SK-N-SH (cell line): ENCODE measurements at places on chromosomes 16 and 17.

DNA sequence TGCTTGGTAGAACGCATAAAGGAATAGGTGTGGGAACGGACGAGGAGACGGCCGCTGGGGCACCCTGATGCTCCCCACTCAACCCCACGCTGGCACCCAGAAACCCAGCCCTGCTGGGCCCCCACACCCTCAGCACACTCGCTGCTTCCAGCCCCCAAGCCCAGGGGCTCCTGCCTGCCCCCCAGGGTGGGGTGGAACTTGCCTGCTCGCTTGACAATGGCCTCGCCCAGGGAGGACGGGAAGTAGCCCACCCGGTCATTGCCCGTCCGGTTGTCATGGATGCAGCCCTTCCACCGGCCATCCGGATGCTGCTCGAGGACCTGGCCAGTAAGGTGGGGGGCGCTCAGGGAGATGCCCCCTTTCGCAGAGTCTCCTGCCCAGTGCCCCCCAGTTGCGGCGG, 9.9 kb downstream of the CASKIN1 start:
- no peak for DNase-seq

- no peak for DNase-seq
These were observed 10.7 kb downstream of the CTC1 start for GRCh38 chr17:8237175-8237574.

GRCh38 chr17:38925263-38925995, at the start of gene LASP1NB:
LASP1NB (plus strand) TSS chr17:38925614.
- DNase-seq = peak; percentile 93

DNA sequence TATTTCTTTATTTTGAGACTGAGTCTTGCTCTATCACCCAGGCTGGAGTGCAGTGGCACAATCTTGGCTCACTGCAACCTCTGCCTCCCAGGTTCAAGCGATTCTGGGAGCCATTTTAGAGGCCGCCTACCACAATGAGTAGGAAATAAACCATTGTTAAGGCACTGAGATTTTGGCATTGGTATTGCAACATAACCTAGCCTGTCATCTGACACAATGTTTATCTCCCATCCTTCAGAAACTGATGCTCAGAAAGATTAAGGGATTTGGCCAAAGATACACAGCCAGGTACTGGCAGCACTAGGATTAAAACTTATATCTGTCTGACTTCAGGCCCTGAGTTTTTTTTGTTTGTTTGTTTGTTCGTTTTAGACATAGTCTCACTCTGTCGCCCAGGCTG, 8.0 kb upstream of the COPS3 start:
- DNase-seq = no peak

DNA sequence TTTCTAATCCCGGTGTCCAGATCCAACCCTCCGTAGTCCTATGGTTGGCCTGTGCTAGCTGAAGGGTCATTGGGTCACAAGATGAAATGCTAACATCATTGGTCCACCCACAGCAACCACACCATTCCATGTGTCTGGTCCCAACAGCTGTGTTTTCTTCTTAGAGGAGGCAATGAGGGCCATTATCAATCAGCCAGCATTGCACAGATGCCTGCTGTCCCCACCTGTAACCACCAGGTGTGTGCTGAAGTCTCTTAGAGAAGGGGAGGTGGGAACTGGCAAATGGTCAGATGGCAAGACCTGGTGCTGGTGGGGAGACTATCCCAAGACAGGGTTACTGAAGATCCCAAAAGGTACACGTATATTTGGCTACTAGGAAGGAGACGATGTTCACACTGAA, 37.4 kb downstream of the HIC1 start:
- no peak for DNase-seq

DNA sequence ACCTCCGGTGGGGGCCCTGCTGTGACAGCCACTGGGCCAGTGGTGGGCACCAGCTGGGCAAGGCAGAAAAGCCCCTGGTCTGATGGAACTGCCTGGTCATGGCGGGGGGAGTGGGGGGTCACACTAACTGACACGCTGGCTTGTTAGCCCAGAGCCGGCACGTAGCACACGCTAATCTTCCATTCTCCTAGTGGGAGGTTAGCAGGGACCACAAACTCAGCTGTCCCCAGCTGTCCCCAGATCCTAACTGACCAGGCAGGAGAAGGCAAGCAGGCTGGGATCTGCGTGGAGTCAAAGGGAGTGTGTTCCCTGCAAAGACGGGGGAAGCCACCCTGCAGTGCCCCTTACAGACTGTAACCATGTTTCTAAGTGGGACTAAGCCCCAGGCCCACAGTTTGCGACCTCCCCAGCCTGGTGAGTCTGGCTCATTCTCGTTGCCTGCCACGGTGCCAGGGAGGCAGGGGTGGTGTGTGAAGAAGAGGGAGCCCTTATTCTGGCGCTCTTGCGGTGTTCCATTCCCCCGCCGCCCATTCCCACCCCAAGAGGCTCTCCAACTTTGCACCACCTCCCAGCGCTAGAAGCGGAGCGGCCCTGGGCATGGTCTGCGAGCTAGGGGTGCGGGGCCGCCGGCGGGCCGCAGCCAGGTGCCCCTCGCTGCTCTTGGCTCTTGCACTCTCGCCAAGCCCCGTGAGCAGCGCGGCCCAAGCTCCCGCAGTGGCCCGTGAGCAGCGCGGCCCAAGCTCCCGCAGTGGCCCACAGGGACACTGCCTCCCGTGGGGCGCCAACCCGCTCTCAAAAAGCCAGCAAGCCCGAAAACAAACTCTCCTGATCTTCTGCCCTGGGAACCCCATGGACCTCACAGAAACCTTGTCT, 12.1 kb upstream of the ZNF423 start:
- no peak for DNase-seq

GRCh38 chr17:78746263-78746948, 35.7 kb downstream of the CYTH1 start:
- no peak for DNase-seq

DNA sequence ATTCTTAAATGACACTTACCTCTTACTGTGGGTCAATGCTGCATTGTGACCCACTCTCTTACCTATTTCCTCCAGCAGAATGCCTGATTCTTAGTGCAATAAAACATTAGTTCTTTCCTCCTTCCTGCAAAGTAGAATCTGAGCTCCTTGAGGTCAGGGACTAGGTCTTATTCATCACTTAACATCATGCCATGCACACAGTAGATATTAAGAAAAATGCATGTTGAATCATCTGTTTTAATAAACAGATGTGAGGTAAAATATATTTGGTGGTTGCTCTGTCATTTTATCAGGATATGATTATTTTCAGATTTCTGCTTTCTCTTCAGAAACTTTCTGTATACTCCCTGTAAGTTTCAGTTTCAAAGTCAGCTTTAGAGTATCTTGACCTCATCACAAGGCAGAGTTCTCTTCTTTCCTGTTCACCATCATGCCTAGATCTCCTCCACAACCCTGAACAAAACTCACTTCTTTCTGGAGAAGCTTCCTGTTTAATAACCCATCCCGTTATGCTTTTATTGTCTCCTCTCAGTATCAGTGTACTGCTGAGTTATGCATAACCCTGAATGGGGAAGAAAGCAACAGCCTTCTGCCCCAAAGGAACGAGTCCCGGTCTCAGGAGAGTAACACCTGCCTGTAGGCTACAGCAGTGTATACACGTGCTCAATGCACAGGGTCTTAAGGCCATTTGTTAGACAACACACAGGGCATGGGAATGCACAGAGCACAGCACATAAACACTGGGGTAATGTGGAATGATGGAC, 30.3 kb upstream of the SUPT4H1 start:
- no peak for DNase-seq

GRCh38 chr17:80918731-80919130, 72.9 kb upstream of the CHMP6 start:
- no peak for DNase-seq

GRCh38 chr16:3007059-3007956, 5.4 kb upstream of the CLDN9 start:
- DNase-seq = no peak

GRCh38 chr17:49629447-49629846, 48.5 kb downstream of the SPOP start:
- peak; percentile 21 for DNase-seq

- no peak for DNase-seq
These were observed 73.6 kb downstream of the KCNJ2 start for GRCh38 chr17:70242781-70243437.

DNA sequence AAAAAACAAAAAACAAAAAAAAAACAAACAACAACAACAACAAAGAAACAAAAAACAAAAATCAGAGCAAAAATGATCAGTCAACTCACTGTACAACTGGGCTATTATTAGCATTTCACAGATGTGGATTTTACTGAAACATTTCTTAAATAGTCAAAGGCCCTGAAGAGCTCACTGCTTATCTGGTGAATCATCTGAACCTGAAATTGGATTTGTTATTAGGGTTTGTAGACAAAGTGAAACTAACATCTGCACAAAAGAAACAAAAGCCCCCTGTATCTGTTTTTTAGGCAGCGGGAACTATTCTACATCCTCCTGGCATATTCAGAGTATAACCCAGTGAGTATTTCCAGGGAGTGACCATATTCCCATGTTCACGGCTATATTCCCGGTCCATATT, 32.6 kb upstream of the KSR1 start:
- no peak for DNase-seq

DNA sequence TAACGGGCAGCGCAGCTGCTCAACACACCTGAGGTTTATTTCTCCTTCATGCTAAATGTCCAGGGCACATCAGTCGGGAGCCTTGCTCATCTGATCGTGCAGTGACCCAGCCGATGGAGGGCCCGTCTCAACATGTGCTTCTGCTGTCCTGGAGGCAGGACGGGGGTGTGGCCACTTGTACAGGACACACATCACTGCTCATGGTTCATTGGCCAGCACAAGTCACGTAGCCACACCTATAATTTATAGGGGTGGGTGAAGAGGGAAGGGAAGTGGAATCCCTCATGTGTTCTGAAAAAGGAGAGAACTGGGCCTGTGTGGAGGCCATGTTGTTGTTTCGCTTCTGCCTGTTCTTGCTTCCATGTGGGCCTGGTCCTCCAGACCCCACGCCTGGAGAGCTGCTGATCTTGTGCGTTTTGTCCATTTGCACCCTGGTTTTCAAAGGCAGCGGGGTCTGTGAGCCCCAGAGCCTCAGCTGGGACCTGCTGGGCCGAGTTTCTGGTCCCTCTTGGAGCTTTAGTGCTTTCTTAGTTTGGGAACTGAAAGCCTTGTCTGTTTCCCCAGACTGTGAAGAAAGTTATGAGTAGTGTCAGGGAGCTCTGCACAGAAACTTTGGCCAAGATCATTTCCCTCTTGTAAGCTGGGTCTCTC, 60.5 kb downstream of the CMIP start:
- DNase-seq = peak; percentile 69

DNA sequence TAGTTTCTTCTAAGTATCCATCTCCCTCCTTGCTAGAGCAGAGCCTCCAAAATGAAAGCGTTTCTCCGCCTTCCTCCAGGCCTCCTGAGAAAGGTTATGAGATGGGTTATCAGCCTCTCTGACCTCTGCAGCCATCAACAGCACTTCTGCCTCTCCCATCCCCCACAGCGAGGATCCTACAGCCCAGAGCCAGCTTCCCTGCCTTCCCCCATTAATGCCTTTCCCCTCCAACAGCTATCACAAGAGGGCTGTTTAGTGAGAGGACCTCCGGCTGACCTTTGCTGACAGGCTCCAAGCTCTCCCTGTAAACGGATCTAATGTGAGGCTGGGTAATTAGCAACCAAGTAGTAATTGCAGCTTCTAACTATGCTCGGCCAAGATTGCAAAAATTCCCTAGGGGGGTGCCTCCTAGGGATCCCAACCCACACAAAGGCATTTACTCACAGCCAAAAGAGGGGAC, 55.8 kb downstream of the ZFHX3 start:
- DNase-seq = peak; percentile 37

- DNase-seq = no peak
These were observed 11.9 kb upstream of the TM4SF5 start for GRCh38 chr17:4759776-4760236.

- DNase-seq = no peak
These were observed 23.6 kb downstream of the SDR42E1 start for GRCh38 chr16:81987706-81988105.

GRCh38 chr17:14593956-14594355, 293.1 kb downstream of the HS3ST3B1 start:
- no peak for DNase-seq

DNA sequence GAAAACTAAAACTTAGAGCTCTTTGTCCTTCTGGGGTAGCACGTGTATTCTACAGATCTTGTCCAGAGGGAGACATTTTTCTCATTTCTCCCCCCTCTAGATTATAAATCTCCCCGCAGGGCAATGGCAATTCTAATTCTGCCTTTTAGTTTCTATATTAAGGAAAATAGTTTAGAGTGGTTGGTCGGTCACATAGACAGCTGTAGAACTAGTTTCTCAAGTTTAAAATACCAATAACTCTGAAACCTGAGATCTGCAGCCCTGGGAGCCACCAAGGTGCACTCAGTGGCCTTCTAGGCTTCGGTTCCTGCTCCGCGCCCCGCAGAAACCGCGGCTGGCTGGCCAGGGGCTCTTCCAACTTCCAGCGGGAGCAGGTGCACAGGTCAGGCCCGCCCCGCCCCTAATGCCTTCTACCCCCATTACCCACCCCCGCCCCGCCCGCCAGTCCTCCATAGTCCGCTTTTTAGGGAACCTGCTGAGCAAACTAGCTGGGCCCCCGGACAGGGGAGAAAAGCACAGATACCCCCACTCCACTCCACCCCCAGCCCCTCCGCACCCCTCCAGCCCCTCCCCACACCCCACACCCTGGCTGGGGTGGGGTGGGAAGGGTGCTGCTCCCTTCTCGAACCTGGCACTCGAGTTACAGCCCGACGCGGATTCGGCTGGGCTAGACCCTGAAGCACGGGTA, 431 bp downstream of the SLFN11 start:
- DNase-seq = peak; percentile 11
